ENCODE measurements at places on chromosomes 13 and 19. TPM values are rescaled to one million over a fixed set of nuclear protein-coding genes. Genes with fewer than 3 reads are reported as not detected.

Gene ESD
- total RNA-seq = 97.0 TPM

Gene ZNF568
- total RNA-seq = 14.2 TPM

Gene PRR36
- total RNA-seq = 0.22 TPM

Gene TMC4
- 276 TPM for total RNA-seq

Gene MRPL4
- 49.6 TPM for total RNA-seq

Gene CEACAM6
- total RNA-seq = 431 TPM

DNA sequence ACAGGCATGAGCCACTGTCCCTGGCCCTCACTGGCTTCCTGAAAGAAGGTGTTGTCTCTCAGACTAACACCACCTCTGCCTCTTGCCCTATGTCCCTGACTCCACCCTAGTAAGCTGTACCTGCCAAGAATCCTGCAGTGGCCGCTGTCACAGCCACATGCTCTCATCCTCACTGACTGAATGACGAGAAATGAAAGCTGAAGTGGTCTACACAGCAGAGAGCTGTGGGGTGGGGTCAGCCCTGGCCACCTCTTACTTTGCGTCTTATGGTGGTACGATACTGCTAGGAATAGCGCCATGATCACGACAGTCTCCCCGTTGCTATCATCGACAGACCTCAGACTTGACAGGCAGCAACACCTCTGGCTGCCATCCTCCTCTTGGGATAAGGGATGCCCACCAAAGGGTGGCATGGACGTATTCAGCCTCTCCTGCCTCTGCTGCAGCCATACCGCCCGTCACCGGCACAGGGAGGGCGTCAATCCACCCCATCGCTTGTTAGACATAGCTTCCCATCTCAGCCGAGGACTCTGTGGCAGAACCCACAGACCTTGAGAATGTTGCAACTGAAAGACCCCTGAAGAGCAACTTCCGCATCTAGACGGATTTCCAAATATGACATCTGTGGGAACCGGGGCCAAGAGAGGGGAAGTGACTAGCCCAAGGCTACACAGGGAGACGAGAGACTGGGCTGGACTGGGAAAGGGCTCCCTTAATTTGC, 809 bp downstream of the MYO1F start:
- no peak for DNase-seq

GRCh38 chr19:32362318-32362691, 16.9 kb downstream of the ZNF507 start:
- DNase-seq = no peak

DNA sequence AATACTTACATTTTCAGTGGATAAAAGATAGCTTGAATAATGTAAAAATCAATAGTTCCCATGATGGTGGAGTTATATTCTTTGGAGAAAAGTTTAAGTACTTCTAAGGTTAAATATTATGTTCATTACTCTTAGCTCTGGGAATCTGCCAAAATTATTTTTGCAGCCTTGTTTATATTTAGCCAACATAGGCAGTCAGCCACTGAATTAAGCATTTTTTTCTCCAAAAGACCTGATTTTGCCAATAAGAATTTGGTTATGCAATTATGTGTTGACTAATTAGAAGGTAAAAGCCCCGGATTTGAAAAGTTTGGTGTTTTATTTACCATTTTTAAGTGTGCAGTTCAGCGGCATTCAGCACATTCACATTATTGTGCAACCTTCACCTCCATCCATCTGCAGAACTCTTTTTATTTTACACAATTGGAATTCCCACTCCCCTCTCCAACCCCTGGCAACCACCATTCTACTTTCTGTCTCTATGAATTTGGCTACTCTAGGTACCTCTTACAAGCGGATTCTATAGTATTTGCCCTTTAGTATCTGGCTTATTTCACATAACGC, 90.1 kb upstream of the C1QTNF9B start:
- no peak for DNase-seq

DNA sequence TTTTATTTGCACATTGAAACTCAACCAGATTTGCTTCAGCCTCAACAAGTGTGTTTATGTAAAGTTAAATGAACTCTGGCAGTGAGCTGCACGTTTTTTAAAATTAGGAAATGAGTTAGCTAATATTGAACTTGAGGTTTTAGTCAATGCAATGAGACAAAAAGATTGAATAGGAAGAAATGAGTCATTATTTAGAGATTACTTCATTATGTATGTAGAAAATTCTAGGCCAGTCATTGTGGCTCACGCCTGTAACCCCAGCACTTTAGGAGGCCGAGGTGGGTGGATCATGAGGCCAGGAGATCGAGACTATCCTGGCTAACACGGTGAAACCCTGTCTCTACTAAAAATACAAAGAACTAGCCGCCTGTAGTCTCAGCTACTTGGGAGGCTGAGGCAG, 22.8 kb upstream of the CD70 start:
- no peak for DNase-seq

DNA sequence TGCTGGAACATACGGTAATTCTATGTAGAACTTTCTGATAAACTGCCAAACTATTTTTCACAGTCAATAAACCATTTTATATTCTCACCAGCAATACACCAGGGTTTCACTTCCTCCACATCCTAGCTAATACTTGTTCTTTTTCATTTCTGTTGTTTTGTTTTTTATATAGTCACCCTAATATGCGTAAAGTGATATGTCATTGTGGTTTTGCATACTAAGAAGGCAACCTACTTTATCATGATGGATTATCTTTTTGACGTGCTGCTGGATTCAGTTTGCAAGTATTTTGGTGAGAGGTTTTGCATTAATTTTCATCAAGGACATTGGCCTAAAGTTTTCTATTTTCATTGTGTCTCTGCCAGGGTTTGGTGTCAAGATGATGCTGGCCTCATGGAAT, 1384.1 kb downstream of the UQCRFS1 start:
- DNase-seq = no peak

DNA sequence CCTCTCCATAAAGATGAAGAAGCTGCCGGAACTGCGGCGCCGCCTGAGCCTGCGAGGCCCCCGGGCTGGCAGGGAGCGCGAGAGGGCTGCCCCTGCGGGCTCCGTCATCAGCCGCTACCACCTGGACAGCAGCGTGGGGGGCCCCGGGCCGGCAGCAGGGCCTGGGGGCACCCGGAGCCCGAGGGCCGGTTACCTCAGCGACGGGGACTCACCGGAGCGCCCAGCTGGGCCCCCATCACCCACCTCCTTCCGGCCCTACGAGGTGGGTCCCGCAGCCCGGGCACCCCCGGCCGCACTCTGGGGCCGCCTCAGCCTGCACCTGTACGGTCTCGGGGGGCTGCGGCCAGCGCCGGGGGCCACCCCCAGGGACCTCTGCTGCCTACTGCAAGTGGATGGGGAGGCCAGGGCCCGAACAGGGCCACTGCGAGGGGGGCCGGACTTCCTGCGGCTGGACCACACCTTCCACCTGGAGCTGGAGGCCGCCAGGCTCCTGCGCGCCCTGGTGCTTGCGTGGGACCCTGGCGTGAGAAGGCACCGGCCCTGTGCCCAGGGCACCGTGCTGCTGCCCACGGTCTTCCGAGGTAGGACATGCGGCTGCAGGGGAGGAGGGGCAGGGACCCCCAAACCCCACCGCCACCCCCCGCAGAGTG, 2.7 kb downstream of the SYDE1 start:
- no peak for DNase-seq
